GM23248 (cell line): ENCODE measurements at places on chromosomes 2 and 18. TPM values are rescaled to one million over a fixed set of nuclear protein-coding genes. Genes with fewer than 3 reads are reported as not detected.
A peak's percentile ranks its signal among the peaks of the same experiment; 100 is the strongest.

- no peak for DNase-seq
- no peaks in the 10 kb centered on the region for H3K27me3 ChIP-seq
- H3K27ac ChIP-seq = no peak overlapping the region
- H3K36me3 ChIP-seq = no peaks in the 10 kb centered on the region
Observed at GRCh38 chr2:44778221-44778654, 163.3 kb upstream of the SIX3 start.

- peaks cover 5% of the 10 kb centered on the region for H3K27me3 ChIP-seq
- no peaks in the 10 kb centered on the region for H3K36me3 ChIP-seq
- no peaks in the 10 kb centered on the region for H3K4me1 ChIP-seq
Observed at GRCh38 chr18:50427896-50428295, 53.0 kb downstream of the SKA1 start.

DNA sequence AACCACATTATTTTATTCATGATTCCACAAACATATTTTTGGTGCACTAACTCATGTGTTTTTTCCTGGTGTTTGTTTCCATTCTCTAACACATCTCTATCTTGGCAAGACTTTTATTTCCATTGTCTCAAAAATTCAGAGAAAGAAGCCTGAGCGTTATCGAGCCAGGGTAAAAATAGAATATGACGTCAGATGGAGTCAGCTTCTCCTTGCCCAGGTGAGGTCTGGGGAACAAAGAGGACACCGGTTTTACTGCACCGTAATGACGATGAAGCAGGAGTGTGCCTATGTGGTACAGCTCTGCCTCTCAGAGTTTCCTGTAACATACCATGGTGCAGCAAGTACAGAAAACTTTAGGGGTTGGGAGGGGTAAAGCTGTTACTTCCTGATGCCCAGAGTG lies 661.6 kb downstream of the PLCL1 start:
- no peak overlapping the region for H3K4me3 ChIP-seq
- H3K27me3 ChIP-seq = no peaks in the 10 kb centered on the region
- H3K4me1 ChIP-seq = no peaks in the 10 kb centered on the region
- DNase-seq = no peak
- H3K27ac ChIP-seq = no peak overlapping the region

DNA sequence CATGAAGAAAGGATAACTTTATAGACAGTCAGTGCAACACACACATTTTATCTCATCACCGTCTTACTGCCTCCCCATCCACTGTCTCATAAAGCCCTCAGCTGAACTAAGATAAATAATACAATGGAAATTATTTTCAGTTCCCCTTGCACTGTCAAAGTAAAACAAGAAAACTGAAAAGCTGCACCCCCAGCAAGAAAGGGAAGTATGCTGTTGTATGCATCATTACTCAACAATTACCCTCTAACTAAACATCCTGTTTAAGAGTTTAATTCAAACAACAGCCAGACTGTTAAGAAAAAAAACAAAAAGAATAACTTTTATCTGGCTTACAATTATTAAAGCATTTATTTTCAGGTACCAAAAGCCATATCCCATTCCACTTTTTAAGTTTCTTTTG lies 25.0 kb downstream of the MPPE1 start:
- no peak overlapping the region for H3K27ac ChIP-seq
- H3K4me1 ChIP-seq = 0 out of 2 replicates have a peak, but pooled peaks cover 5% of the 10 kb centered on the region
- H3K4me3 ChIP-seq = no peak overlapping the region
- no peaks in the 10 kb centered on the region for H3K27me3 ChIP-seq

PLGLB1 gene
- 0.22 and 0.38 TPM in 2 replicates for total RNA-seq

DNA sequence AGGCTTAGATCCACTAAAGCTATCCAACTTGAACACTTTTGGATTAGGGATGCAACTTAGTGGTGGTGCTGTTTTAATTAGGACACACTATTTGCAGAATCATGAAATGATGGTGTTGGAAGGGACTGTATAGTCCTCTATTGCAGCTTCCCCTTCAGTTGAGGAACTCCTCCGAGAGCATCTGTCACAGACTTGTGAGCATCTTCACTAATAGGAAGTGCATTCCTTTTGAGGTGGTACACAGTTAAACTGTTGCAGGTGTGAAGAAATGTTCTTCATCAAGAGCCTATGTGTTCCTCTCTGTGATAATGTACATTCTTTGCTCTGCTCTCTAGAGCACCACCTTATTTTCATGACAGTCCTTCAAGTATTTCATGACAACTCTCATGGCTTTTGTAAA lies 197.4 kb downstream of the CAMKMT start:
- no peaks in the 10 kb centered on the region for H3K36me3 ChIP-seq
- H3K27ac ChIP-seq = no peak overlapping the region
- no peak for DNase-seq
- no peaks in the 10 kb centered on the region for H3K27me3 ChIP-seq
- no peak overlapping the region for H3K4me3 ChIP-seq

GRCh38 chr18:57782049-57782448 lies 21.1 kb downstream of the ATP8B1 start:
- no peaks in the 10 kb centered on the region for H3K27me3 ChIP-seq
- H3K4me3 ChIP-seq = no peak overlapping the region
- DNase-seq = no peak
- peaks cover 48% of the 10 kb centered on the region for H3K4me1 ChIP-seq

RAX gene
- total RNA-seq = not detected in 2 replicates

PSD4 gene
- total RNA-seq = 2.8 and 6.1 TPM in 2 replicates

GRCh38 chr2:51710222-51710621 lies 678.3 kb upstream of the NRXN1 start:
- no peak for DNase-seq
- H3K4me3 ChIP-seq = no peak overlapping the region
- H3K4me1 ChIP-seq = no peaks in the 10 kb centered on the region
- no peaks in the 10 kb centered on the region for H3K36me3 ChIP-seq

DNA sequence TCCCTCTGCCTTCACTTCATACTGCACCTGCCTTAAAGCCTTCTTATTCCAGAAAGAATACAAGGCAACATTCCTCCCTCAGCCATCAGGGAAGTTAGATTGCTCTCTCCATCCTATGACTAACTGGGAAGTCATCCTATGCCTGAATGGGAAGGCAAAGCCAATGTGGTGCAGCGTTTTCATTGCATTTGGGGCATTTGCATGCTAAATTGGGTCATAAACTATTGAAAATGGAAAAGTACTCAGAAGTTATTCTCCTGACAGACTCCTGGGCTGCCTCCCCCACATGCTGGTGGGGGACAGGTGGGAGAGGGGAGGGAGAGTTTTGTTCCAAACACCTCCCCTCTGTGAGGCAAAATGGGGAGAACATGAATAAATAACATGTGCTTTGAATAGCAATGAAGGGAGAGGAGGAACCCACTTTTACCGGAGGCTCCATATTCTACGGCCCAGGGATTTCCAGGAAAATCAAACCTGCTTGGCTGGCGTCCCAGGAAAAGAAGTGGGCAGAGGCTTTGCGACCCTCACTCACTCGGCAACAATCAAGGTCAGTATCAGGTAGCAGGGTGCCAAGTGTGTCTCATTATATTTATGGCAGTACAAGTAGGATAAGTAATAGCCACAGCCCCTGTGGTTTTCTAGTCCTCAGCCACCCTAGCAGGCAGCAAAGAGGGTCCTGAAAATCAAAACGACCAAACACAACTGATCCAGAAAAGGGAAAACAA lies 84.1 kb downstream of the BOD1L2 start:
- H3K36me3 ChIP-seq = no peaks in the 10 kb centered on the region
- no peak overlapping the region for H3K27ac ChIP-seq
- DNase-seq = no peak

DNA sequence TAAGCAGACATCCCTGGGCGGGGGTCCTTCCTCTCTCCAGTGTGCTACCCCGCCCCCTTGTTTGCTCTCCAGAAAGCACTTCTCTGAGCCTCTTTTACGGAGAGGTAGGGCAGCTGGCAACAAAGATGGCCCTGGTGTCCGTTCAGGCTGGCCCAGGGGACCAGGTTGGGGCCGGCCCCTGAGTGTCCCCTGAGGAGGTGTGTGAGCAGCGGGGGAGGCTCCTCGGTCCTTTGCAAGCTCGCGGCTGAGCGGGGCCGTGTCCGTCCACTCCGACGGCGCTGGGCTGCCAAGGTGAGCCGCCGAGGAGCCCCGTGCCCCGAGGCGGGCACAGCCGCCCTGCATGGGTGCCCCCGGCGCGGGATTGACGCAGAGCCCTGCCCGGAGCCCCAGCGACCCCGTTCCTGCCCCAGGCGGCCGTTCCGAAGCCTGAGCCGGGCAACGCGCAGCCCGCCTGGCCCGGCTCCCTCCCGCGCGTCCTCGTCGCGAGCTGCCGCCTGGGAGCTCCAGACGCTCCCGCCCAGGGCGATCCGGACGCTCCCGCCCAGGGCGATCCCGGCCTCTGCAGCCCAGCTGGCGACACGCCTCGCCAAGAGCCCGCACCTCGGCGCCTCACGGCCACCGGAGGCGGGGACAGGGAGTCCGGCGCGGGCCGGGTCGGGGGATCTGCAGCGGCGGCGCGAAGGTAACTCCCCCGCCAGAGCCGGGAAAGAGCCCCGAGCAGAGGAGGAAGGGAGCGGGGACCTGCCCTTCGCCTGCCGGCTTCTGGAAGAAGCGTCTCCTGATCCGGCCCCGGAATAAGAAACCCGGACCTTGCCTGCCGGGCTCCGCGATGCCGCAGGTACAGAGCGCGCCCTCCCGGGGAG lies at the start of gene PROKR1:
PROKR1 (plus strand) TSS at position 569 of the 863 bp plus-strand sequence. CDS start 2,243 bp downstream, outside the sequence.
- H3K36me3 ChIP-seq = no peaks in the 10 kb centered on the region
- no peaks in the 10 kb centered on the region for H3K4me1 ChIP-seq
- H3K4me3 ChIP-seq = peak within 1 kb of the TSS; percentile 66
- peaks cover 60% of the 10 kb centered on the region for H3K27me3 ChIP-seq
- DNase-seq = peak; percentile 55

NOSTRIN gene
- 0.54 TPM in 1 of 2 replicates, not detected in the other for total RNA-seq

- H3K4me1 ChIP-seq = no peaks in the 10 kb centered on the region
- no peaks in the 10 kb centered on the region for H3K36me3 ChIP-seq
- no peak overlapping the region for H3K4me3 ChIP-seq
- no peak overlapping the region for H3K27ac ChIP-seq
Observed at GRCh38 chr18:76504749-76505148, 9.7 kb upstream of the ZNF516 start.

DNA sequence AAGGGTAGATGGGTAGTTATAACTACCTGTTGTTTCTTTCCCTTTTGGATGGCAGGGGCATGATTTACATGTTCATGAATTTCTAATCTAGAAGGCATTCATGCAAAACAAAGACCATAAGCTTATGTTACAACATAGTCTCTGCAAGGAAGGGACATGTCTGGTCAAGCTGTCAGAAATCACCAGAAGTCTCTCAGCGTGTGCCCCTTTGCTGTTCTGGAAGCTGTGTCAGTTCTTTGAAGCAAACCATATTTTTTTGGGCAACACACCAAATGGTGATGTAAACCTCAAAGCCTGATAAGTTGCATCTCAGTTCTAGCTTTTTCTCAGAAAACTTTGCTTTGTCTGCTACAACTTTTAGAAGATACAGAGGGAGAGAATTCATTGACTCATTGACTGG lies 173.5 kb upstream of the CTAGE1 start:
- no peak for DNase-seq
- no peak overlapping the region for H3K27ac ChIP-seq
- H3K36me3 ChIP-seq = no peaks in the 10 kb centered on the region
- no peaks in the 10 kb centered on the region for H3K27me3 ChIP-seq

GRCh38 chr18:21897811-21898210 lies 157.2 kb downstream of the MIB1 start:
- no peaks in the 10 kb centered on the region for H3K27me3 ChIP-seq
- DNase-seq = peak; percentile 65
- H3K4me3 ChIP-seq = no peak overlapping the region
- H3K27ac ChIP-seq = no peak overlapping the region
- H3K36me3 ChIP-seq = no peaks in the 10 kb centered on the region

DNA sequence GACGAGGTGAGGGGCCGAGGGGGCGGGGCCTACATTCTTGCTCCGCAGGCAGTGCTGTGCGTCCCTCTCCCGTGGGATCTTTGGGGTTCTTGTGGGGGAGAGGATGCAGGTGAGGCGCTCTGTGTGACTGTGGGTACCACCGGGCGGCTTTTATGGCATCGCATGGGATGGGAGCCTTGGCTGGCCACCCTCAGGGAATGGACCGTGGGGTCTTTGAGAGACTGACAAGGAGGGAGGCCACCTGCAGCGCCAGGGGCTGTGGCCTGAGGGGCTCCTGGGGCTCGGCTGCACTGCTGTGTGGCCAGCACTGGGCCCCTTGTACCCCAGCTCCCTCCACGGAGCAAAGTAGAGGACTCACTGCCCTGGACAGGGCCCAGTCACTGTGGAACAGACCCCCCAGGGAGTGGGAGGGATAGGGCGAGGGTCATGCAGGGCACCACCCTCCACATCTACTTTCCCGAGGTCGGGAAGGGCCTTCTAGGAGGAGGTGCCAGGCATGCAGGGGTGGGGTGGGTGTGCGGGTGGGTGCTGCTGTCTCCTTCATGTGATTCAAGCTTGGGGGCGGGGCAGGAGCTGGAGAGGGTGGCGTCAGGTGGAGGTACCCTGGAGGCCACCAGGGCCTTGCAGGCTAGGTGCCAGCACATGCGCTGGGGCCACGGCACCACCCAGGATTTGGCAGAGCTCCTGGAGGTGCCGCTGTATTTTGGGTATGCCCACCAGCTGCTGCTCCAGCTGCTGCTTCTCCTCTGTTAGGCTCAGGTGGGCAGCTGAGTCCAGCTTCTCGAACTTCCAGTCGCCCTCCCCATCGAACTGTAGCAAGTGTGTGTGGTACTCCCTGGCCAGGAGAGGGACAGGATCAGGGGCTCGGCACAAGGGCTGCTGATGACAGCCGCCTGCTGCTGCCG lies 1072.4 kb downstream of the RPIA start:
- no peak overlapping the region for H3K4me3 ChIP-seq
- H3K36me3 ChIP-seq = no peaks in the 10 kb centered on the region
- no peaks in the 10 kb centered on the region for H3K4me1 ChIP-seq
- no peak overlapping the region for H3K27ac ChIP-seq
- no peak for DNase-seq

DNA sequence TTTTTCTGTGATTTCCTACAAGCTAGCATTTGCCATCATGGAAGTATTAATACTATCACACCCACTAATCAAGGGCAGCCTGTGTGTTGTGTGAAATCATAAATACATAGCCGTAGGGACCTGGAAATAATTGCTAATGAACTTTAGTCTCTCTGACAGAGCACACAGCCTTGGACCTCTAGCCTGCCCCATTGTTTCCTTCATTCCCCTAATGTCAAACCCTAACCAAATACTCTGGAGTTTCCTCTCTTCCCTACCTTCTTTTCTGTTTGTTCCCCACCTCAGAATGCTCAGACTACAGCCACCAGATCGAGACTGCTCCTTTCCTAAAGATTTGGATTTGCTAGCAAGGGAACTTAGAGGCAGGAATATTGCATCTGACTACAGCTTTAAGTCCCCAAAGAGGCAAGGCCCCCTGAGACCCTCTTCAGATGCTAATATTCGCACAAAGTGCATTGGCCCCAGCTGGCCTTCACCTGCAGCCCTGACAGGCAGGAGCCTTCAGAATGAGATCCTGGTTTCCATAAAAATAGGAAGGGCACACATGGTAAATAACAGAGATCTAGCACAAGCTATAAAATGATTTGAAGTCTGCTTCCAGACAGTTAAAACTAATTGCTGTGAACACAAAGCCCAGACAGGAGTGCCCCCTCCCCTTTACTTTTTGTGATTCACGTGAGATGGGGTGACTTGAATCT lies 279.2 kb upstream of the DCC start:
- H3K27ac ChIP-seq = no peak overlapping the region
- no peak overlapping the region for H3K4me3 ChIP-seq
- no peaks in the 10 kb centered on the region for H3K4me1 ChIP-seq

VIT gene
- 0.22 TPM in 1 of 2 replicates, not detected in the other for total RNA-seq

GRCh38 chr2:233011268-233011650 lies 1.8 kb downstream of the NGEF start:
- no peak for DNase-seq
- no peak overlapping the region for H3K27ac ChIP-seq
- no peak overlapping the region for H3K4me3 ChIP-seq
- no peaks in the 10 kb centered on the region for H3K4me1 ChIP-seq
- no peaks in the 10 kb centered on the region for H3K36me3 ChIP-seq

HOXD1 gene
- total RNA-seq = 0.13 and 0.43 TPM in 2 replicates

UGT1A7 gene
- not detected in 2 replicates for total RNA-seq
